ENCODE measurements at places on chromosomes 4 and X.

DNA sequence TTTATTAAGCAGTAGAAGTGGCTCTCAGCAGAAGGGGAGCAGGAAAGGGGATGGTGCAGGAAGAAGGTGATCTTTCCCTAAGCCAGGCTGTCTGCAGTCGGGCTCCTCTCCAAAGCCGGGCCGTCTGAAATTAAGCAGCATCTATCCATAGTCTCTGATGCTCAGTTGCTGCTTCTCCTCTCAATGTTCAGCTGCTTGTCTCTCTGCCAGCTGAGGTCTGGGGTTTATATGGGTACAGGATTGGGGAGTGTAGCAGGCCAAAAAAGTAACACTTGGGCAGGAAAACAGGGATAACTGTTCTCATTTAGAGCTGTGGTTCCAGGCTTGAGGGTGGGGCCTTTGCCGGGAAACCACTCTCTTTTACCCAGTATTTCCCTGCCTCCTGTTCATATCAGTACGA lies 39.2 kb upstream of the CCKAR start:
- DNase-seq, result no peak

- DNase-seq, result no peak
These were observed 332.5 kb downstream of the C4orf33 start for GRCh38 chr4:129428454-129428853.

- DNase-seq, result no peak
These were observed 96.7 kb upstream of the NKX1-1 start for GRCh38 chr4:1502976-1503375.

DNA sequence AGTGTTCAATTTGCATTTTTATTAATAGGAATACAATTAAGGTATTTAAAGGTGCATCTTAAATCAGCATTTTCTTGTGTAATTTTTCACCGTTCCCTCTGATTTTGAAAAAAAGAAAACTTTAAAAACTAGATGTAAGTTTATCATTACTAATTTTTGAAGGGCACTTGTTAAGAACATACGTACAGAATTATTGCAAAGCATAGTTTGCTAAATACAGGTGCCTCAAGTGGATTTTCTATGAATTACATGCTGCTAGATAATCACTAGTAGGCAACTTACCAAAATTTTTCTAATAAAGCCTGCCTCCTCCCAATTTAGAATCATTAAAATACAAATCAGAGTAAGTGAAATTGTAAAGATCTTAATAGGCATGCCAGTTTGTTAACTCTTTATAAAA lies 8.5 kb downstream of the CNKSR2 start:
- DNase-seq, result no peak

DNA sequence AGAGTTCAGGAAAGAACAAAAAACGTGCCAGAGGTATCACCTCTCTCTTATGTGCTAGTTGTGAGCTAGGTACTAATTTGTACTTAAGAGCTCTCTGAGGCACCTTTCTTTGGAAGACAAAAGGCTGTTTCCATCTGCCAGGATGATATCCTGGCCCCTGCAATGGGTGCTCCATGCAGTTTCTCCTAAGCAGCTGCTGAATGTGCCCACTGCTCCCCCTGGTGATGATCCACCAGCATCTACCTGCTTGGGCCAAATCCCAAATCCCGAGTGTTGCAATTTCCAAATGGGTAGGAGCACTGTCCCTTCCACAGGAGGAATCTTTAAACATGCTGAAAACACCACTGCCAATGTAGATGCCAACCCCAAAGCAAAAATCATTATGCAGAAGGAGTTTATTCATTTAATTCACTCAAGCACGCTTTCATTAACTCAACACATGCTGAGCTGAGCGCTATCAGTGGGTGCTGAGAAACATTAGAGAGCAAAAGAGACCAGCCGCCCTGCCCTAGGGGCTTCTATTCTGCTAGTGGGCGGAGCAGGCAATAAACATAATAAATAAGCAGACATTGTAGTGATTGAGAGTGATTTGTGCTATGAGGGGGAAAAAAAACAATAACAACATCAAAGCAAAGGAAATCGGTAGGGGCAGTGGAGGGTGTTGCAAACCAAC lies 69.6 kb upstream of the C4orf50 start:
- DNase-seq, result peak; percentile 64

DNA sequence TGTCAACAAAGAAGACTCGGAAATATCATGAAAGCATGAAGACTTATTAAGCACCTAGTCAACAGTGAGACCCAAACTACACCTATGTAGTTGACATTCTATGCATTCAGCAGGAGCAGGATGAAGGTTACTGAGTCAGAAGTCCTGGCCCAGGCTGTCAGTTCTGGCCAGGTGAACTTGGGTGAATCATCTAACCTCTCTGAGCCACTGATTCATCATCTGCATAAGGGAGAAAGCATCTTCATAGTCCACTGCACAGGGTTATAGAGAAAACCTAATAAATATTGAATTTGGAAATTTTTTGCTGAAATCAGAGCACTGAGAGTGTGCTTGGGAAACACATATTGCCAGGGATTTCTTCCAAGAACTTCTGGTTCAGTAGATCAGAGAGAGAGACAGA lies 296.0 kb upstream of the SFRP2 start:
- DNase-seq, result no peak

- DNase-seq, result no peak
These were observed 17.4 kb downstream of the ZNF827 start for GRCh38 chr4:145921231-145921630.
